OCI-LY7 (cell line): ENCODE measurements at places on chromosomes 7 and 10.

GRCh38 chr10:78616125-78616695 lies 452.6 kb upstream of the ZMIZ1 start:
- DNase-seq, result no peak

DNA sequence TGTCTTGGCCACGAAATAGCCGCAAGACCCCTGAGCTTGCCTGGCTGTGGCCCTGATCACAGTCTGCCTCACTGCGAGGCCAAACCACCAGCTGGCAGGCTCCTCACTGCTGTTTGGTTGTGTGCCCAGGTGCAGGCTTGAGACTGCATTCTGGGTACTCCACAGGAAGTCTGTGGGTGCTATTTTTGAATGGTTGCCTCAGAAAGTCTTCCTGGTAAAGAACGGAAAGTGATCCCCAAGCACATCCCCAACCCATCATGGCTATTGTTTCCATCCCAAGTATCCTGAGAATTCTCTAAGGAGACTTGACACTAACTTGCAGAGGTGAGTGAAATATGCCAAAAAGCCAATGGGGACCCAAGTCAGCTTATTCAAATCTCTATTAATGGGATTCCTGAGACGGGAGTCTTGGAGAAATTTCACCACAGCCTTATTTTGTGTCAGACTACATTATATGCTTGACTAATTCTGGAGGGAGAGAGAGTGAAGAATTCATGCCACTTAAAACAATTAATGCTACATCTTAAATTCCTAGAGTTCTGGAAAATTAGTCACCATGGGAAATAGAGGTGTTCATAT lies 170.9 kb downstream of the RAMP3 start:
- no peak for DNase-seq

- DNase-seq, result no peak
Observed at GRCh38 chr7:126803990-126804389, 448.8 kb downstream of the GRM8 start.

GRCh38 chr7:127954357-127954748 lies 76.9 kb downstream of the LRRC4 start:
- no peak for DNase-seq

DNA sequence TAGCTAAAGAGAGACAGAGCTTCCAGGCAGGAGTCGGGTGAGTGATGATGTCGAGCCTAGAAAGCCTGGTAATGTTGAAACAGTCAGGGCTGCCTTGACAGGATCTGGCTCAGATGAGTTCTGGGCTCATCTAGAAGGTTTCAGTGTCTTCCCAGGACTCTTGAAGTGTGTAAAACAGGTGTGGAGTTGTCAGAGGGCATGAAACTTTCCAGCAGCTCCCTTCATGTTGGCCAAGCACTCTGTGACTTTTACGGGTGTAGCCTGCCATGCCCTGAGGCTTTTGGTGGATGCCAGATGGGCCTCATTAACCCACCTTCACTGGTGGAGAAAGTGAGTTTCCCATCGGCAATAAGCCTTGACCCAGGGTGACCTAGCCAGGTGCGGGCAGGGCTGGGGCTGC lies 66.4 kb upstream of the PDCD4 start:
- DNase-seq, result no peak
